ENCODE measurements at places on chromosomes 16 and 17.

GRCh38 chr16:89101303-89102040 is 7.8 kb downstream of the ACSF3 start:
- DNase-seq = peak; percentile 40

- DNase-seq = no peak
These were observed 67.5 kb downstream of the MARF1 start for GRCh38 chr16:15575293-15576049.

- no peak for DNase-seq
These were observed 109.6 kb downstream of the CNTNAP4 start for GRCh38 chr16:76386784-76387183.

DNA sequence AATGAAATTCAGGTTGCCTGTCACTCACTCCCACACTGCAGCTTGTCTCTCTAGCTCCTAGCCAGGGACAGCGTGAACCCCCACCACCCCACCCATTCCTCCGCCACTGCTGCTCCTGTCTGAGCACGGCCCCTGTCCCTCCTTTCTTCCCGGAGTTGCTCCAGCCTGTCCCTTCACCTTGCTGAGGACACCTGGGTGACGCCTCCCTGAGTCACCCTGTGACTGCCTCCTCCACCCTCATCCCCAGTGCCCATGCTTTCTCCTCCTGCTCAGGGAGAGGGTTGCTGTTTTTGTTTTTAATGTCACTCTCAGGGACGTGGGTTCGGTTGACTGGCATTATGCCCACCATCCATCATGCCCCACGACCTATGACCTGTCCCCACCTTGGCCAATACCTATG is 25.8 kb upstream of the NAT9 start:
- DNase-seq = no peak

DNA sequence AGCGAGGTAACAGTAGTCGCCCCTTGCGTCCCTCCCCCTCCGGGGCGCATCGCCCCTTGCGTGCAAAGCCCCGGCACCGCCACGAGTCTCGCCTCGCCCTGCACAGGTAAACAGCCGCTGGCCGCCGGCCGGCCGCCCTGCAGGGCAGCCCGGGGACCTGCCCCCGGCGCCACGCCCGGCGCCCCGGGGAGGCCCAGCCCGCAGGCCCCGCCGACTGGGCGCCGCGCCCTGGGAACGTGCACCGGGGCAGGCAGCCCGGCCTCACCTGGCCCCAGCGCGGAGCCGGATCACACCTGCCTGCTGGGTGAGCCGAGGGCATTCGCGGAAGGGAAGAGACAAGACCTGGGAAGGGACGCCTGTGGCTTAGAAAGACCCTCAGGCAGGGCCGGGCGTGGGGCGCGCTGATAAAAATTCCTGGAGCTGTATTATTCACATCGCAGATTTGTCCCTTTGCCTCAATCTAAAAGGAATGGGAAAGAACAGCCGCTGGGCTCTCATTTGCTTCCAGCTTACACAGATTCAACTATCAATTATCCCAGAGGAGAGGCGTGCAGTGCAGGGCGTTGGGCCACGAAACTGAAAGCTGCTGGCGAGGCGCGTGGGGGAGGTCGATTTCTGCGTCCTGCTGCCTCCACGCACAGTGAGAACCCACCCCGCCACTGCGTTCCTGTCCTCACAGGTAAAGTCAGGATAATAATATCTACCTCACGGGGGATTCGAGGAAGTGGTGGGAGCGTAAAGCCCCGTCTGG is 451.9 kb downstream of the SLC39A11 start:
- no peak for DNase-seq

DNA sequence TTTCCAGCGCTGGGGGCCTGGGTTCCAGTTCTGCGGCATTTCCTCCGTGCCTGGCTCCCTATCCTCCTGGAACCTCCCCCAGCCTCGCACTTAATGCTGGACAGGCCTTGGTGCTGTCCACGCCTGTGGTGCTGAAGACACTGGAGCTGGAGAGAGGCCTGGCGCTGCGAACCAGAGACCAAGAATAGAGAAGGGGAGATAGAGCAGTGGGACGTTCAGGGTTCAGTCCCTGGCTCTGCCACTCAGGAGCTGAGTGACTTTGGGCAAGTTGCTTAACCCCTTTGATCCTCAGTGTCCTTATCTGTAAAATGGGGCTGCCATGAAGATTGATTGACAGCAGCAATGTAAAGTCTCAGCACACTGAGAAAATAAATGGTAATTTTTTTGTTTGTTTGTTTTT is 11.9 kb downstream of the SBK1 start:
- DNase-seq = peak; percentile 29

DNA sequence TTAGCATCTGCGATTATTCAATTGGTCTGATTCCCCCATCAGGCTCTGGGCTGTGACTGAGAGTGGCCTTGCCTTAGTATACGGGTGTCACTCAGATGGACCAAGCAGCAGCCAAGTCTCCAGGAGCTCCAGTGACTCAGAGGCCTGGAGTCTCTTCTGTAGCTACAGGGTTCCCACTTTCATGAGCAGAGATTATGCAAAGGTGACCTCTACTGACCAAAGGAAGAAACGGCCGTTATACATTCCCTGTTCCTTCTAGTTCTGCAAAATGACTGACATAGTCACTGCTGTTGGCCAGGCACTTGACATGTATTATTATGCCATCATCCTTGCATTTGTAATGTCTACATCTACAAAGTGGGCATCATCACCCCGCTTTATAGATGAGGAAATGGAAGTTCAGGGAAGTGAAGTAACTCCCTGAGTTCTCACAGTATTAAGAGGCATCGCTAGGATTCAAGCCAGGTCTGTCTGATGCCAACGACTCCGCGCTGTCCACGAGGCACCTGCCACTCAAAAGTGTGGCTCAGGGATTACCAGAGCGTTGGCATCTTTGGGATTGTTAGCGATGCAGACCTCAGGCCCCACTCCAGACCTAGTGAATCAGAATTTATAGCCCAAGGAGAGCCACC is 23.3 kb downstream of the SLC38A7 start:
- peak; percentile 25 for DNase-seq

GRCh38 chr16:74575175-74575806 is 31.6 kb downstream of the GLG1 start:
- no peak for DNase-seq

DNA sequence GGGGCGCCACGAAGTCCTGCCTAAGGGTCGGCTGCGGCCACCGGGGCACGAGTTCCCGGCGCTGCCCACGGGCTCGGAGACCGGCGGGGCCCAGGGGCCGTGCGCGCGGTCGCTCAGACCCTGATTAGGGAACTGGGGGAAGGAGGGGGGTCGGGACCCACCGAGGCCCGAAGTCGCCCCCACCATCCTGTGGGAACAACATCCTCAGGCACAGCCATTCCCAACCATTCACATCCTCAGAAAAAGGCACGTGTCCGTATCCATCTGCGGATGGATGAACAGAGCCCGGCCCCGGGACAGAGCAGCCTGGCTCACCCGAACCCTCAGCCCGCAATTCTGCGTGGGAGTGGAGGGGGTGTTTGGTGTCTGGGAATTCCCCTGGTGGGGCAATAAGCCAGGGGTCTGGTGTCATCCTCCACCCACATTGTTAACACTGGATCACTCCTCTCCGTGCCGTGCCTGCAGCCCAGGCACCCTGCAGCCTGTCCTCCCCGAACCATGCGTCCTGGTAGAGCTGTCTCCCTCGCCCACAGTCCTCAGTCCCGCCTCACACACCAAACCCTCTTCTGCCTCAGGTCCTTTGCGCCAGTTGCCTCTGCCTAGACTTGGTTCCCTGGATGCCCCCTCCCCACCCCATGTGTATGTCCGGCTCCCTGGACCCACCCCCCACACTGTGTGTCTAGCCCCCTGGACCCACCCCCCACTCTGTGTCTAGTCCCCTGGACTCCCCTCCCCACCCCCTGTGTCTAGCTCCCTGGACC is 789 bp upstream of the CCDC57 start:
- DNase-seq = no peak

GRCh38 chr17:75475851-75476250 is 19.4 kb downstream of the TMEM94 start:
- no peak for DNase-seq

- DNase-seq = no peak
These were observed 5.4 kb upstream of the MMD start for GRCh38 chr17:55426851-55427586.

- DNase-seq = no peak
These were observed 127.6 kb downstream of the ABCC6 start for GRCh38 chr16:16095646-16096045.

DNA sequence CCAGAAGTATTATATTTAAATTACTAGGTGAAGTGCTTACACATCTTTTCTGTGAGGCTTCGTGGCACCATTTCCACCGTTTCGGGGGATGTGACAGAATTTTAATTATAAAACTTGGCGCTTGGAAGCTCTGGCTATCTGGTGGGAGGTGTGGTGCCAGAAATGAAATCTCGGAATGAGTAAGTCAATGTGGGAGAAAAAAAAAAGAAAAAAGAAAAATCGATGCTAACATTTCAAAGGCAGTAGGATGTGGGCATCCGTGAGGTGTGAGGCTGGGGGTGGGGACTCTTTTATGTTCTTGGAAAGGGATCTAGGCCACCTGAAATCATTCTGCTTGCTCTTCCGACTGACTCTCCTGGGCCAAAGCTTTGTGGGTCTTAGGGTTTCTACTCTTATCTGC is 21.9 kb downstream of the CPPED1 start:
- peak; percentile 19 for DNase-seq

GRCh38 chr17:34356194-34356593 is at the start of gene CCL13:
Gene CCL13, plus strand, starts transcription at chr17:34356480. Its CDS starts 47 bp downstream, at chr17:34356527.
- no peak for DNase-seq

GRCh38 chr17:28906276-28906675 is 3.4 kb upstream of the DHRS13 start:
- DNase-seq = no peak

DNA sequence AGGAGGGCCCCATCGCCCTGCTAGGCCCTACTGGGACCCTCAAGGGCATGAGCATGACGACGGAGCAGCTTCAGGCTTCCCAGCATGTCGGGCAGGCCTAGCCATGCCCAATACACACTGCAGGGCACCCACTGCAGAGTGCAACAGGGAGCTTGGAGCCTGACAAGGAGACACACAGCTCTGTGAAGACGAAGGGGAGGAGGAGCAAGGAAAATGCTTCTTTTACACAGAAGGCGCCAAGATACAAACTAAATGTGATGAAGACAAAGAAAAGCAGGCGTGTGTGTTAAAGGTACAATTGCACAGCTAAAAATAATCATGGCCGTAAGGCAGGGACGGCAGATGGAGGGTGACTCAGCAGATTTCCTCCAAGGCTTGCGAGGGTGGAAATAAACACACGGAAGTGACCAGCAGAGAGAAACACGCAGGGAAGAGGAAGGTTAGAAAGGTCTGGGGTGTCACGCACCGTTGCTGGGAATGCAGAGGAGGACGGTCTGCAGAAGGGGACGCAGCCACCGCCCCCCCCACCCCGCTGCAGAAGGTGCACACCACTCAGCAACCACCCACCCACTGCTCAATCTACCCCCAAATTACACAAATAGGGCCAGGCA is 108.5 kb downstream of the ZNF778 start:
- DNase-seq = no peak

DNA sequence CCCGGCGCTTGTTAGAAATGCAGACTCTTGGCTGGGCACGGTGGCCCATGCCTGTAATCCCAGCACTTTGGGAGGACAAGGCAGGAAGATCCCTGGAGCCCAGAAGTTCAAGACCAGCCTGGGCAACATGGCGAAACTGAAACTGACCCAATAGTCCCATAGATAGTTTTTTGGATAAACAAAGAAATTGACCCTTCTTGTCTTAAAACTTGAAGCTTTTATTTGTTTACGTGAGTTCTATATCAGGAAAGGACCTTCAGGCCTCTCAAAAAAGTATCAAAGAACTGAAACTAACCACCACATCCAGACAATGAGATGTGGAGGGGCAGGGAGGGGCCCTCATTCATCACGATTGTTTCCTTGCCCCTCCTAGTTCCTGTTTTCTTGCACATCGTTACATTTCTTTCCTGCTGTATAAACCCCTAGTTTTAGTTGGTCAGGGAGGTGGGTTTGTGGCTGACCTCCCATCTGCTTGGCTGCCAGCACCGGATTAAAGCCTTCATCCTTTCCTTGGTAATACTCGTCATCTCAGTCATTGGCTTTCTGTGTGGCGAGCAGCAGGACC is 29.9 kb upstream of the PRM1 start:
- peak; percentile 80 for DNase-seq

GRCh38 chr17:62094175-62094574 is 29.1 kb upstream of the MED13 start:
- no peak for DNase-seq

DNA sequence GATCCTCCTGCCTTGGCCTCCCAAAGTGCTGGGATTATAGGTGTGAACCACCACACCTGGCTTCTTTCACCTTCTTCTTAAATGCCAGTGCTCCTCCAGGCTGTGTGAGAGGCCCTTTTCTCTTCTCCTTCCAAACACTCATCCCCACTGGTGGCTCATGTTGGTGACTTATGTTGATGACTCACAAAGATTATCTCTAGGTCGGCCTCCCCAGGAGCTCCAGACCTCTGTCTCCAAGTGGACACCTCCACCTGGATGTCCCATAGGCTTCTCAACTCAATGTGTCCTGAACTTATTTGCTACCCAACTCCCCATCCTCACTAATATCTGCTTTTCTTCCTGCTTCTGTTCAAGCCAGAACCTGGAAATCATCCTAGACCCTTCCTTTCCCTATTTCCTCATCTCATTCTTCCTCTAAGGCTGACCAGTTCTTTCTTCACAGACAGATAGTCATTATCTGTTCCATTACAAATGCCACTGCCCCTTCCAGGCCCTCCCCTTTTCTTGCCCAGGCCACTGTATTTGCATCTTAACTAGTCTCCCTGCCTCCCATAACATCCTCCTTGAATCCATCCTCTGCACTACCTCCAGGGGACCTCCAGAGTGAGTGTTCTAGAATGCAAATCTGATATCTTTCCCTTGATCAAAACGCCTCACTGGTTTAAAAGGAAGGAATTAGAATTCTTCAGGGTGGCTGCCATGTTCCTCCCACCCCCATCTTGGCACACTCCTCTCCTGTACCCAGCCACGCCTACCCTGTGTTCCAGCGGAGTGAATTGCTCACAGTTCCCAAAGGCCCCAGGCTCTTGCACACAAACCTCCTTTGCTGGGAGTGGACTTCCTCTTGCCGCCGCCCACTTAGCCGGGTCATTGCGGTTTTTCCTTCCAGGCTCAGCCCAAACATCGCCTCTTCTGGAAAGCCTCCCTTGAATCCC is 34.8 kb upstream of the FBXO47 start:
- DNase-seq = no peak

DNA sequence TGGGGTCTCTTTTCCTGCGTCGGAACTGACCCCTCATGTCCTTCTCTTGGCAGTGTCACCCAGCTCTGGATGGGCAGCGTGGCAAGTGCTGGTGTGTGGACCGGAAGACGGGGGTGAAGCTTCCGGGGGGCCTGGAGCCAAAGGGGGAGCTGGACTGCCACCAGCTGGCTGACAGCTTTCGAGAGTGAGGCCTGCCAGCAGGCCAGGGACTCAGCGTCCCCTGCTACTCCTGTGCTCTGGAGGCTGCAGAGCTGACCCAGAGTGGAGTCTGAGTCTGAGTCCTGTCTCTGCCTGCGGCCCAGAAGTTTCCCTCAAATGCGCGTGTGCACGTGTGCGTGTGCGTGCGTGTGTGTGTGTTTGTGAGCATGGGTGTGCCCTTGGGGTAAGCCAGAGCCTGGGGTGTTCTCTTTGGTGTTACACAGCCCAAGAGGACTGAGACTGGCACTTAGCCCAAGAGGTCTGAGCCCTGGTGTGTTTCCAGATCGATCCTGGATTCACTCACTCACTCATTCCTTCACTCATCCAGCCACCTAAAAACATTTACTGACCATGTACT is 13.2 kb downstream of the IGFBP4 start:
- DNase-seq = no peak

- DNase-seq = peak; percentile 18
These were observed 4.8 kb downstream of the SCGB1C2 start for GRCh38 chr17:142102-142661.

- DNase-seq = no peak
These were observed 13.5 kb downstream of the KNOP1 start for GRCh38 chr16:19704321-19705145.

All from activated CD4-positive, alpha-beta T cell treated with anti-CD3 and anti-CD28 coated beads, Interleukin-2, amount 10 ng/mL, durations not matched to agents 7 days and 5 days (primary cell).